ENCODE measurements at places on chromosomes 4 and X. TPM values are rescaled to one million over a fixed set of nuclear protein-coding genes. Genes with fewer than 3 reads are reported as not detected.

The RHOXF2 gene
- not detected for polyA plus RNA-seq

The GYPA gene
- not detected for polyA plus RNA-seq

The ZCCHC12 gene
- 0.09 TPM for polyA plus RNA-seq

The CXorf49 gene
- polyA plus RNA-seq, result 0.40 TPM

The SPANXN4 gene
- not detected for polyA plus RNA-seq

The TMEM47 gene
- 2.7 TPM for polyA plus RNA-seq

The UGT8 gene
- 2.9 TPM for polyA plus RNA-seq

The C4orf51 gene
- polyA plus RNA-seq, result not detected

The DNAAF6 gene
- polyA plus RNA-seq, result not detected

The SH3BGRL gene
- polyA plus RNA-seq, result 29.6 TPM

The FGG gene
- 0.34 TPM for polyA plus RNA-seq

The C1QTNF7 gene
- 5.8 TPM for polyA plus RNA-seq

The F8A2 gene
- not detected for polyA plus RNA-seq

The CORIN gene
- polyA plus RNA-seq, result 0.11 TPM

The SYN1 gene
- 3.0 TPM for polyA plus RNA-seq

Data from adipose tissue (tissue), 3 donors.